ENCODE measurements at places on chromosomes 2 and 18.

- no peak for DNase-seq
Measured at GRCh38 chr18:41647914-41648313, 307.1 kb upstream of the PIK3C3 start.

DNA sequence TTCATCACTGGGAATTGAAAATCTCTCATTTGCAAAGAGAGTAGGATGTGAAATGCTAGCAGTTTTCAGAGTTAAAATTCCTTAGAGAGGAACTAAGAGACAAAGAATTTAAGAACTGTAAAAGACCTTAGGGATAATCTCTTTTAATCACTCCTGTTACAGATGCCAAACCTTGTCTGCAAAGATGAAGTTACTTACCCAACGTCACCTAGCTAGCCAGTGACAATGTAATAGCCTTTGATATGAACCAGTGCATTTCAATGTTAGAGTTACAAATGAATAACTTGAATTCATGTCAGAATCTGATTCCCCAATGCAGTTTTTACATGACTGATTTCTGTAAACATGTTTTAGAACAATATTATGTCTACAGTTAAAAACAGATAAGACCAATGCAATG, 190.1 kb downstream of the LRP1B start:
- no peak for DNase-seq

- peak; percentile 33 for DNase-seq
Measured at GRCh38 chr2:109648041-109648527, 33.9 kb downstream of the SOWAHC start.

DNA sequence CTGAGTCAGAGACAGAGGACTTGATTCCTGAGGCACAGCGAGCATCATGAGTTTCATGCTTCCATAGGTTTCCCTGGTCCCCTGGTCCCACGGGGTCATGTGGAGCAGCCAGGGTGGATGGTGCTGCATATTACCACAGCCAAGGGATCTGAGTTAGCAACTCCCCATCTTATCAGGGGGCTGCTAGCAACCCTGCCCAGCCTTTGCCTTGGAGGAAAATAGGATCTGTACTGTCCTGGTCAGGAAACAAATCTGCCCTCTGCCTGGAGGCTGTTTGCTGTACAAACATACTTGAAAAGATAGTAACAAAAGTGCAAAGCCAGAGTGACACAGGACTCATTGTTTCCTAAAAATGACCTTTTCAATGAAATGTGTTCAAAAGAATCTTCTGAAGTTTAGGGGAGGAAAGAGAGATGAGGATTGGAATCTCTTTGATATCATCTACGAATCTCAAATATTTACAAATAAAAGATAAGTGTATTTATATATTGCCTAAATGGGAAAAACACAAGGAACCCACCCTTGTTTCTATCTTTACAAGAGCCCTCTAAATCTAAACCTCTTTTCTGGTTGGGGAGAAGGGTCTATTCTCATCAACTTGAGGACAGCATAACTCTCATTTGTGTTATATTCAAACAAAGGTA, 194.8 kb downstream of the CD226 start:
- no peak for DNase-seq

DNA sequence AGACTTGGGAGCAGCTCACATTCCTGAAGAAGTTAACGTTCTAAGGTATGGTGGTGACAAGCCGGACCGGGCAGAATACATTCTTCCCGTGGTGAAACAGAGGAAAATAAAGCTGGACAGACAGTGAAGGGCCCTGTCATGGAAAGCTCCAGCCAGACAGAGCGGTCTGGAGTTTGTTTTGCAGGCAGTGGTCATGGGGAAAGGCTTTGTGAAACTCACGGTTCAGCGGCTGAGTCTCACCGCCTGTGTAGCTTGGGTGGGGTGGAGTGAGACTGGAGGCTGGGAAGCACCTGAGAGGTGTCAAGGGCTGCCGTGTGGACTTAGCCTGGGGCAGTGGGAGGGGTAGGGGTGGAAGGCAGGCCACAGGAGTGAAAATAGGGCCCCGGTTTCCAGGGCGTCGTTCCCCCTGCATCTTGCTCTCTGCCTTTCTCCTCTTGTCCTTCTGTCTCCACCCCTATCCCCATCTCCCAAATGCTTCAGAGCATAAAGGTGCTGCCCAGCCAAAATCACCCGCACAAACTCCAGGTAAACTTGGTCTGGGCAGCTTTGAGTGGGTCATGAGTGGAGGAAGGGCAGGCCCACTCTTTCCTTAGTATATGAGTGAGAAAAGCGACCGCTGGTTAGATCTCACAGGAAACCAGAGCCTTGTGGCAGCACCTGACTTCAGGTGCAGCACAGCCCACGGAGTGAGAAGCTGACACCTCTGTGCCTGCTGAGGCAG, 11.4 kb upstream of the SLC20A1 start:
- no peak for DNase-seq

GRCh38 chr2:108980076-108980475, 8.9 kb downstream of the EDAR start:
- no peak for DNase-seq

DNA sequence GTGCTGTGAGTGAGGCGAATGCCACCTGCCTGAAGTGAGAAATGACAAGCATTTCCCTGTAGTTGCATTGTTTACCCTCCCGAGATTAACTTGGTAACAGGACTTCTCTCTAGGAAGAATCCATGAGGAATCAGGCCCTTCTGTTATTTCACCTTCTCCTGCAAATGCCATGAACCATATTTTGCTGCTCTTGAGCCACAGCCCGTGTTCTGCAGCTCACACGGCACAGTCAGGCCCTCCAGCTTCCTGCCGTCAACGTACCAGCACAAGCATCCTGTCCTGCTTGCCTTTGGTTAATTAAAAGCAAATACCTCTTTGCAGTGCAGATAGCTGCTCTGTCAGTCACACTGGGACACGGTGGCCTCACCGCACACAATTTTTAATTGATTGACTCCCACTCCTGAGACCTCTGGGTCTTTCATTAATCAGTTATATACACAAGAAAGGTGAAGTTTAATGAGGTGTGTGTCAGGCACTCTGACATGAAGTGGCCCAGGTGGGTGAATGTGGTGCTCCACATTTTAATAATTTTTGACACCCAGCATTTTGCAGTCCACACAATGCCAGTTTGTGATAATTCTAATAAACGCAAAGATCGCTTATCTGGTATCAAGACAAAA, 95.3 kb upstream of the ASB18 start:
- DNase-seq: no peak

- DNase-seq: peak; percentile 18
Measured at GRCh38 chr18:59514203-59514602, 155.1 kb upstream of the LMAN1 start.

GRCh38 chr18:12726774-12727550, 24.1 kb downstream of the PSMG2 start:
- DNase-seq: peak; percentile 81

GRCh38 chr2:72131916-72132841, 15.5 kb downstream of the CYP26B1 start:
- DNase-seq: no peak

DNA sequence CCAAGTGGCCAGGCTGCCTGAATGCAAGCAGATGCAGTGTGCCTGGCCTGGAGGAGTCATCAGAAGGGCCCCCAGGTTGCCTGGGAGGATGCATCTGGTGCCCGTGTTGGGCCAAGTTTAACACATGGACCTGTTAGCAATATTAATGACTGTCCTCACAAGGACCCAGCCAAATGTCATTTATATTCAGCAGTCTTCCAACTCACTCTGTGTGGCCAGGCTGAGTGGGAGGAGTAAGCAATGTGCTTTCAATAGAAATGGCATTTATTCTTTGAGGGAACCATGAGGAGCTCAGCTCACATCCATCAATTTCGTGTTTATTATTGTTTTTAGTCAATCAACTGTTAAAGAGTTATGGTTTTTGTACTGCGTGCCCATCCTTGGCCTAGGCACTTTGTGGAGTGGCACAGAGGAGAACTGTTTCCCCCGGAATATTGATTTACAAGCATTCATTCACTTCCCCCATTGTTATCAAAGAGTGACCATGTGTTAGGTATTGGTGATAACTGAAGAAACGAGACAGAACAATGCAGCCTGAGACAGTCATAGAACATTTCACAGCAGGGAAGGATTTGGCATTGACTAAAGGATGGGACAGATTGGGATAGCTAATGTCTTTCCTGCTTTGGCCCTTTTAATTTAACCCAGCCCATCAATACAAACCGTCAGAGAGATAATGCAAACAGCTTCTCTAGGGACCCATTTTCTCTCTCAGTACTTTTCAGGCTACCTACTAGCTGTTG, 725.2 kb downstream of the TSN start:
- no peak for DNase-seq

DNA sequence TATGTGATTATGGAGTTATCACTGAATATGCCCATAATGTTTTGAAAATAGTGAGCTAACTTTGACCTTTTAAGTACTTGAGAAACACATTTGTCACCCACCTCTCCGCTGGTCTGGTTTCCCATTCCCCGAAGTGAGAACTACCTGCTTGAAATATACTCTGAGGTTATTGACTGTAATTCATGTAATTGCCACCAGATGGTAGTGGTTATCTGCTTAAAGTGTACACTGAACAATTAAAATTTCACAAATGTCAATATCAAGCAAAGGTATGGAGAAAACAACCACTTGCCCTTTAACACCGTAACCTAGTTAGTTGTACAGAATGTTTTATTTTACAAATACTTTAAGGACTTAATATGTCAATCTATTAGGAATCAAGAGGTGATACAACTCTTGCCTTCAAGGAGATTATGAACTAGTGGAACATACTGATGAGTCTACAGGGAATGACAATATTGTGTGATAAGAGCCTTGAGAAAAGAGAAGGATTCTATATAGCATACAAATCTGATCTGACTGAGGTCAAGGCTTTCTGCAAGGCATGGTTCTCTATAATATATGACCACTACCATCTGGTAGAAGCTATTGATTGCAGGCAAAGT, 316.8 kb upstream of the KCNH7 start:
- DNase-seq: peak; percentile 45
